Activated CD4-positive, alpha-beta T cell treated with anti-CD3 and anti-CD28 coated beads, Interleukin-2, amount 50 U/mL, for 4 hours (primary cell): ENCODE measurements at places on chromosomes 6 and 20.
A peak's percentile ranks its signal among the peaks of the same experiment; 100 is the strongest.

GRCh38 chr6:129135451-129135850, 252.5 kb downstream of the LAMA2 start:
- DNase-seq: no peak

- DNase-seq: peak; percentile 86
Observed at GRCh38 chr6:32190054-32190851, at the start of gene PBX2. Gene PBX2 (minus strand): TSS chr6:32190202. CDS start chr6:32189915, 287 bp downstream.

DNA sequence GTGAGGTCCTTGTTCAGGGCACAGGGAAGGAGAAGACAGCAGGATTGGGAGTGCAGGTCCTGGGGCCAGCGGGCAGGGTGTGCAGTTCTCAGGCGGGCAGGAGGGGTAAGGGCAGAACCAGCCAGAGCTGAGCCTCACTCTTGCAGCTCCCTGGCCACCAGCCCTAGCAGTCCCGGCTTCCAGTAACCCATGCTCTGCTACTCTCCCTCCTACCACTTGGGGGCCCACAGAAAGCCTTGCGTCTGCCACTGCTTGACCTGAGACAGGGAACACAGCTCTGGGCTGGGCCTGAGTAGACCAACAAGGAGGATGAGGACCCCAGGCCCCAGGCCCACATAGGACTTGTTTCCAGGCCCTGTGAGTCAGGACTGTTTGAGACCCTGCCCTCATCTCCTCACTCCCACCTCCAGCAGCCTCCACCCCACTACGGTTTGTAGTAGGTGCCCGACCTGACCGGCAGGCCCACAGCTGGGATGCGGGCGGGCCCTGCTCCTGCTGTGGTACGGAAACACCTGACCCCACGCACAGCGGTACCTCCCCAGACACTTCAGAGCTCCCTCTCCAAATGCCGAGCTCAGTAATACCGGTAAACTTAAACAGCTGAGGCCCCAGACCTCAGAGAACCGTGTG, 39.2 kb downstream of the KCNK5 start:
- DNase-seq: no peak

- no peak for DNase-seq
Observed at GRCh38 chr6:39221779-39222641, 7.3 kb downstream of the KCNK5 start.

- no peak for DNase-seq
Observed at GRCh38 chr20:745683-746301, 22.5 kb downstream of the SLC52A3 start.

DNA sequence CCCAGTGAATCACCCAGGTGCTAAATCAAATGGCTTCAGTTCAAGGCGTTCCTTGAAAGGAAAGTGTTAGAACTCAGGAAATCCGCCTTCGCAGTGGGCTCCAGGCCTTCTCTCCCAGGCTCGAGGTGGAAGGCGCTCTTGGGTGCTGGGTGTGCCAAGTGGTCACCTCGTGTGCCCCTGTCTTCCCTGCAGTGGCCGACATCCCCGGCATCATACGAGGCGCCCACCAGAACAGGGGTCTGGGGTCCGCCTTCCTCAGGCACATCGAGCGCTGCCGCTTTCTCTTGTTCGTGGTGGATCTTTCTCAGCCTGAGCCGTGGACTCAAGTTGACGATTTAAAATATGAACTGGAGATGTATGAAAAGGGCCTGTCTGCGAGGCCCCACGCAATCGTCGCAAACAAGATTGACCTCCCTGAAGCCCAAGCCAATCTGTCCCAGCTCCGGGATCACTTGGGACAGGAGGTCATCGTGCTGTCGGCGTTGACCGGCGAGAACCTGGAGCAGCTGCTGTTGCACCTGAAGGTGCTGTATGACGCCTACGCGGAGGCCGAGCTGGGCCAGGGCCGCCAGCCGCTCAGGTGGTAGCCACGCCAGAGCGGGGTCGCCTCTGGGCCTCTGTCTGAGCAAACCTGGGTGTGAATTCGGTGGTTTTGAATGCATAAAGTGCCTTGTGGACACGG, 17.8 kb downstream of the MTG2 start:
- DNase-seq: no peak
